Esophagus mucosa (tissue), 1 donor: ENCODE measurements at places on chromosomes 1 and 21. TPM values are rescaled to one million over a fixed set of nuclear protein-coding genes. Genes with fewer than 3 reads are reported as not detected.

- peak; percentile 89 for ATAC-seq
These were observed 45.5 kb downstream of the SNRPE start for GRCh38 chr1:203906932-203907331.

DNA sequence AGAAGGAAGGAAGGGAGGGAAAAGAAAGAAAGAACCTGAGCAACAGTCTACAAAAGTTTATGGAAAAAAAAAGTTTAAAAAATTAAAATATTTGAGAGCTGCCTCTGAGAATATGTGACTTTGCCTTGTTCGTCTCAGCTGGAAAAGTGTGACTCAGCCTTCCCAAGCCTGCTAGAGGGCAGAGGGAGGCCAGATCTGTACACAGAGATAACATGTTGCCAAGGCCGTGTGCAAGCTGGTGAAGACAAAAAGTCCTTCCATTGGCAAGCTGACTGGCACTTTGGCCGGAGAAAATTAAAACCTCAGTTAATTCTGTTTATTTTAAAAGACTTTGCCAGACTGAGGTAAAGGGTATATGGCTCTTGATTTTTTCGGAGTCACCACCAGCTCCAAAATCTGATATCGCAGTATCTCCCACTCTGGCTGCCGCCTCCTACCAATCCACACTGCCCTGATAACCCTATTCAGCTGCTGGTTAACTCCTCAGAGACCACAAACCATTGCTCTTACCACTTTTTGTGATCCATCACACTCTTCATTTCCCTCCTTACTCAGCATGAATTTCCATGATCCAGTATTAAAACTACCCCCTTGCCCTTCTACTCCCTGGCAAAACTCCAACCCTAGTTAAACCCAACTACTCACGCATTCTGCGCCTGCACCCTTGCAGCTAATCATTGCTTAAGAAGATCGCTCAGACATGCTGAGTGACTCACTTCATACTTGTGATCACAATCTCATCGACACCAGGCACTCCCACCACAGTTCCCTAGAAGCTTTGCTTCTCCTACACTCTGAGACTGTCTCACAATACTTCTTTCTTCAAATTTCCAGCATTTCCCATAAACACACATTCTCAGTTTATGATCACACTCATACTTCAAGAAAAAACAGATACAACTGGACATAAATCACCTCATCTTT lies 5.7 kb upstream of the PPP1R15B start:
- ATAC-seq: peak; percentile 85

DNA sequence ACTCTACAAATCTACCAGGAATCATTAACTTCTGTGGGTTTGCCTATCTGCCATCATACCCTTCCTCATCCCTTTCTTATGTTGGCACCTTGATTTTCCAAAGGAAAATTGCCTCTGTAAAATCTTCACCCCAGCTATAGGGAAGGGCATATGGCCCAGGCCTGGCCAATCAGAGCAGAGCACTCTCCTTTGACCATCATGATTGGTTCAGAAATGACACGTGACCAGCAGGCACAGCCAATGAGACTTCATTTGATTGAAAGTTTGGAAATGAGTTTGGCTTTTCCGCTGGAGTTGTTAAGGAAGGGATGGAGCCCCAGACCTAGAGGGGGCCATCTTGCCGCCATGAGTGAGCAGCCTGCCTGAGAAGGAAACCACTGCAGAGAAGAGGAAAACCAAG lies 35.1 kb upstream of the IFFO2 start:
- no peak for ATAC-seq

DNA sequence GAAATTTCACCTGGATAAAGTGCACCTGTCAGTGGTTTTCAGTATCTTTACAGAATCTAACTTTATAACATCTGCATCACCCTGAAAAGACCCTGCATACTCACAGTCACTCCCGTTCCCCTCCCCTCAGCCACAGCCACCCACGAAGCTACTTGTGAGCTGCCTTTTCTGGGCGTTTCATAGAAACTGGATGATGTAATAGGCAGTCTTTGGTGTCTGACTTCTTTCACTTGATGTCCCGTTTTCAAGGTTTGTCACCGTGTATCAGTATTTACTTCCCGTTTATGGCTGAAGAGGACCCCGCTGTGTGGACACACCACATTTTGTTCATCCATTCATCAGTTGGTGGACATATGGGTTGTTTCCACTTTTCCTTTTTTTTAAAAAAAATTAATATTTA lies 47.8 kb upstream of the LRRC3 start:
- no peak for ATAC-seq

DNA sequence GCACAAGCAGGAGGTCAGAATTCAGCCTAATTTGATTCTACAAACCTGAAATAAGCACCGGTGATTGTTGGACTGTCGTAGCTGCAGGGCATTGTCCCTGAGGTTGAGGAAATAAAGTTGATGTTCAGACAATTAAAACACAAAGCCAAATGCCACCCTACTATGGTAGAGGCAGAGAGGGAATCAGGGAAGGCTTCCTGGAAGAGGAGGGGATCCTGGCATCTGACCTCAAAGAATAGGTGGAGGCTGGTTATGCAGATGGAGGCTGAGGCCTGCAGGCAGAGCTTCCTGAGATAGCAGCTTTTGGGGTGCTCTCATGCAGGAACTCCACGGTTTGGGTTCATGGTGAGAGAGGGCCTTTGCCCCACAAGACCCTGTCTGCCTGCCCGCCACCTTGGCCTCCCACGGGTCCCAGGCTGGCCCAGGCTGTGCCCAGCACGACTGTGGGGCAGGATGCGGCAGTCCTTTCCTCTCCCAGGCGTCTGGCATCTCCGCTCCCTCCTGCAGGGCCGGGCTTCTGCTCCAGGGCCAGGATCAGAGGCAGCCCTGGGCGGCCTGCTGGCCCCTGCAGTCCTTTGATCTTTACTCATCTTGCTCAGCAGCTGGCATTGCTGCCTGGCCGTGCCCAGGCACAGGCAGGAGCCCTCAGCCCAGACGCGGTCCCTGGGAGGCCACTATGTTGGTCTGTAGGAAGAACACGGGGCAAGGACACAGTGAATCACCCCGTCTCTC lies 134.1 kb upstream of the VAMP3 start:
- no peak for ATAC-seq

- no peak for ATAC-seq
These were observed 17.3 kb downstream of the CHD5 start for GRCh38 chr1:6162773-6163172.

DNA sequence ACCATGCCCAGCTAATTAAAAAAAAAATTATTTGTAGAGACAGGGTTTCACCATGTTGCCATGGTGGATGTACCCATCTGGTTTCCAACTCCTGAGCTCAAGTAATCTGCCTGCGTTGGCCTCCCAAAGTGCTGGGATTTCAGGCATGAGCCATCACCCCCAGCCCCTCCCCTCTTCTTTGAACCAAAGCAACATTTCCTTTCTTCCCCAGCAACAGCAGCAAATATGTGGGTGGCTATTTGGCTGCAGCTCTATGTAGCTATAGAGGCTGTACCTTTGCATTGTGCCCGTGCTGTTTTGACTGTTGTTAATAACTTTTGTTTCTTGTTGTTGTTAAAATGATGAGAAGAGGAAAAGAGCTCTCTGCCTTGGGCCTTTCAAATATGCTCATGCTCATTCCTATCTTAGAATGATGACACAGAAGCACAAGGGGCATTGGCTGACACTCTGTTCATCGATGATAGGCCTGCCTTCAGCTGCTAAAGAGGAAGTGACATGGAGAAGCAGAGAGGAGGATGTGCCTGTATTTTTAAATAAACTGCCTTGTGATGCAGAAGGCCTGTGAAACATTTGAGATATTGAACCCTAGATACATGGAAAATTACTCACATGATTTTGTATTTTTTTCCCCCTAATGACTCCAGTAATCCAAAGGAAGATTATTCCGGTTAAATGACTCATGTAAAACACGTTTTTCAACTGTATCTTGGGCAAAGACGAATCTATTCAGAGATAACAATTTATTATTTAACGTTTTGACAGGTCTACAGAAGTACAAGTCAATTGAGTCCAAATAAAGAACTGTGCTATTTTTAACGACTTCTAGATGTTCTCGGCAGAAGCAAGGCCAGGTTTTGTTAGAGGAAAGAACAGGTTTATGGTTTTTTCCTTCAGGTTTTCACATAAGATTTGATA lies 20.5 kb upstream of the XPR1 start:
- peak; percentile 49 for ATAC-seq

- no peak for ATAC-seq
These were observed 538.8 kb downstream of the MATN1 start for GRCh38 chr1:30184393-30185141.

DNA sequence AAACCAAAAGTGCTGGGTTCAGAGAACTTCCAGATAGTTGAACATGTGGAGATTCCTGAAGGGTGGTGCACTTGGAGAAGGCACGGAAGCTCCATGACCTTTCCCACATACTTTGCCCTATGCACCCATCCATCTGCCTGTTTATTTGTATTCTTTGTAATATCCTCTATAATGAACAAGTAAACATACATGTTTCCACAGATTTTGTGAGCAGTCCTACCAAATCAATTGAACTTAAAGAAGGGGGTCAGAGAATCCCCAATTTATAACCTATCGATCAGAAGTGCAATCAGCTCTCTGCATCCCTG lies 121.4 kb downstream of the ADSS2 start:
- no peak for ATAC-seq

The KRTAP26-1 gene
- total RNA-seq: not detected

The TBX15 gene
- total RNA-seq: not detected

The PDC gene
- not detected for total RNA-seq

The BTBD8 gene
- 1.8 TPM for total RNA-seq
